ENCODE measurements at places on chromosomes 16 and 17.

GRCh38 chr16:81527477-81528178, 83.0 kb downstream of the CMIP start:
- no peak for DNase-seq

DNA sequence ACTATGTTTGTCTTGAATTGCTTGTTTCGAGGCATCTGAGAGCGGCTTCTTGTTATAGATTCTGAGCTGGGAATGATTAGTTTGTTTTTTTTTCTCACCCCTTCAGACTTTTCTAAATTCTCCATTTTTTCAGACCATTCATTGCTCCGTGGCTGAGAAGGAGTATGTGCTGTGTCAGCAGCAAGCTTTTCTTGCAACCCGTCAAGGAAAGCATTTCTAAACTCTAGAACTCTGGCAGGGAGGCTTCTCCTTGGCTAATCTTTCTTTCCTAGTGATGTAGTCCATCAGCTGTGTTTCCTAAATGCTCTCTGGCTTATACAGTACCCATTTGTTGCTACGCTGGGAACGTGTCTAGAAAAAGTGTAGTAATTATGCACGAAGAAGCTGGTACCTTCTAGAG, 133.5 kb downstream of the FTO start:
- no peak for DNase-seq

- DNase-seq = no peak
Observed at GRCh38 chr16:1308036-1308976, 1.1 kb upstream of the UBE2I start.

DNA sequence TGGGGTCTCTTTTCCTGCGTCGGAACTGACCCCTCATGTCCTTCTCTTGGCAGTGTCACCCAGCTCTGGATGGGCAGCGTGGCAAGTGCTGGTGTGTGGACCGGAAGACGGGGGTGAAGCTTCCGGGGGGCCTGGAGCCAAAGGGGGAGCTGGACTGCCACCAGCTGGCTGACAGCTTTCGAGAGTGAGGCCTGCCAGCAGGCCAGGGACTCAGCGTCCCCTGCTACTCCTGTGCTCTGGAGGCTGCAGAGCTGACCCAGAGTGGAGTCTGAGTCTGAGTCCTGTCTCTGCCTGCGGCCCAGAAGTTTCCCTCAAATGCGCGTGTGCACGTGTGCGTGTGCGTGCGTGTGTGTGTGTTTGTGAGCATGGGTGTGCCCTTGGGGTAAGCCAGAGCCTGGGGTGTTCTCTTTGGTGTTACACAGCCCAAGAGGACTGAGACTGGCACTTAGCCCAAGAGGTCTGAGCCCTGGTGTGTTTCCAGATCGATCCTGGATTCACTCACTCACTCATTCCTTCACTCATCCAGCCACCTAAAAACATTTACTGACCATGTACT, 13.2 kb downstream of the IGFBP4 start:
- no peak for DNase-seq

DNA sequence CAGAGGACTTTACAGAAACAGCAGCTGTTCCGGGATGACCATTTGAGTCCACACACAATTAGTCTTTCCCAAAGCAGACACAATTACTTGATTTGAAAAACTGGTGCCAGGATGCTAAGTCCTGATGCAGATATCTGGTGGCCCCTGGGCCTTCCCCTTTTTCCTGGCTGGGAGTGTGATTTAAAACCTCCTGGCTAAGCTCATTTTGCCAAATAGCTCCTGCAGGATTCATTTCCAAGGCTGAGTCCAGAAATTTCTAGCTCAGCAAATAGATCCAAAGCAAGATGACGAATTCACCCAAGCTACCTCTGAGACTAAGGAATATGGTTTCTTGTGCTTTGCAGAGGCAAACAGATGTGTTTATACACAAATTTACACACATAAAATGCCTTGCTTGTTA, 422.2 kb downstream of the CA10 start:
- DNase-seq = no peak

DNA sequence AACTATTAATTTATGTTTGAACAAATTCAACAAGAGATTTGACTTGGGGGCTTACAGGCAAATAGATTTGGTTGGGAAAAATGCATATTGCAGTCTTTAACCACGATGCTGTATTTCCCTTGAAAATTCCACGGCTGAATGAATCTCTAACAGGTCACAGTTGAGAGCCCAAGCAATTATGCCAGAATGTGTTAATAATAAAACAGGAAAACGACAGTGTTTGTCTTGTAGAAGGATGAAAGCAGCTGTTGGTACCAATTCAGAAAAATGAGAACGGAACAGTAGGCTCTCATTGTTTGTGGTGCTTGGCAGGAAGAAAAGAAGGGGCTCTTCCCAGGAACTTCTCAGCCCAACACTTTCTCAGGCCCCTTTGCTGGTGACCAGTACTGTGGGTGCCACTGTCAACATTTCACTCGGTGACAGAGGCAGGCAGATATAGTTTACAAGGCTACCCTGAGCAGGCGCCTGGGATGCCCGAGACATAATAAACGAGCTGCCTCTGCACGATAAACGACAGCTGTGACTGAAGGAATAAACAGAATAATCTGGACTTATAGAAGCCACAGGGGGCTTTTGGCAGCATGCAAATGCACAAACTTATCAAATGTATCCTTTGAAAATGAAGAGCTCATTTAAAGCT, 387.1 kb downstream of the HS3ST4 start:
- no peak for DNase-seq

DNA sequence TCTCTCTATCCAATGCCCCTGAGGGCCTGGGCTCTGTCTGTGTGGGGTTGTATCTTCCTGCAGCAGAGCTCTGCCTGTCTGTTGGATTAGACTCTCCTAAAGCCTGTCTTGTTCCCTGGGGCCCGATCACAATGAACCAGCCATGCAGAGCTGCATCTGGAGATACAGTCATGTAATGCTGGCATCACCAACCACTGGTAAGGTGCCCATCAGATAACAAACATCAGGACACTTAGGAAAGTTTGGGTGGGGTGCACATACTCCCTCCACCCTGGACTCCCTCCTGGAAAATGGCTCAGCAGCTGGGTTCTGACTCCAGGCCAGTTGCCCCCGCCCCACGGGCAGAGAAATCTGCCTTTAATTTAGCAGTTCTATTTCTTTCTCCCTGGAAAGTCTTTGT, 61.3 kb upstream of the BRD7 start:
- DNase-seq = no peak

- peak; percentile 63 for DNase-seq
Observed at GRCh38 chr16:50259334-50260205, 6.8 kb upstream of the ADCY7 start.

DNA sequence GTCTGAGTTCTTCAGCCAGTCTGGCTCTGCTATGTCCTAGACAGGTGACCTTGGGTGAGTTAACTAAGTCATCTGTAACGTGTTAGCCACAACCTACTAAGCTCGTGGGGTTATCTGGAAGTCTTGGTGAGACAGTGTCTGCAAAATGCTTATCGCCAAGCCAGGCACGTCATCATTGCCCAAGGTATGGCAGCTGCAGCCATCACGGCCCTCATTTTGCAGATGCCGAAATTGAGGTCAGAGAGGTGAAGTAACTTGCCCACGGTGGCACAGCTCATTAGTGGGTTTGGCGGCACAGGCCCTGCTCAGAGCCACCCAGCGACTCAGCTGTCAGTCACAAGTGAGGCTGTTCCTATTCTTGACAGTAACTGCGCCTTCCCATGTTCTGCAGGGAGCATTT, 79.8 kb downstream of the CMIP start:
- no peak for DNase-seq

GRCh38 chr17:63275318-63275970, 170.7 kb downstream of the CYB561 start:
- DNase-seq = peak; percentile 89

- peak; percentile 57 for DNase-seq
Observed at GRCh38 chr17:13365331-13365730, 236.4 kb downstream of the HS3ST3A1 start.

DNA sequence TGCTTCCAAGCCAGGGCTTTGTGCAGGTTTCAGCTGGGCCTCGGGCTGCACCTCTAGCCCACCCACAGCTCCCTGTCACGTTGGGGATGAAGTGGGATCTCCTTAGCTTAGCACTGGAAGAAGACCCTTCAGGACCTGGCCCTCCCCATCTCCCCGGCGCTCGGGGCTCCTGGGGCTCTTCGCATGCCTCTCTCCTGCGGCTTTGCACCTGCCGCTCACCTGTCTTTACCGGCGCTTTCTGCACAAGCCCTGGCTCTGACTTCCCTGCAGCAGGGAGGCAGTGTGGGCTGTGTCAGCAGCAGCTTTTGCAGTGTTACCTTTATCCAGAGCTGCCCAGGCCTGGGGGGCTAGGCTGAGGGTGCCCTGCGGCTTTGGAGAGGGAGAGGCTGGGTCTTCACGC, 52.3 kb downstream of the NT5M start:
- no peak for DNase-seq

- DNase-seq = no peak
Observed at GRCh38 chr16:57742543-57742942, 7.0 kb downstream of the KATNB1 start.

GRCh38 chr17:81567191-81567590, 15.0 kb upstream of the FAAP100 start:
- DNase-seq = no peak

DNA sequence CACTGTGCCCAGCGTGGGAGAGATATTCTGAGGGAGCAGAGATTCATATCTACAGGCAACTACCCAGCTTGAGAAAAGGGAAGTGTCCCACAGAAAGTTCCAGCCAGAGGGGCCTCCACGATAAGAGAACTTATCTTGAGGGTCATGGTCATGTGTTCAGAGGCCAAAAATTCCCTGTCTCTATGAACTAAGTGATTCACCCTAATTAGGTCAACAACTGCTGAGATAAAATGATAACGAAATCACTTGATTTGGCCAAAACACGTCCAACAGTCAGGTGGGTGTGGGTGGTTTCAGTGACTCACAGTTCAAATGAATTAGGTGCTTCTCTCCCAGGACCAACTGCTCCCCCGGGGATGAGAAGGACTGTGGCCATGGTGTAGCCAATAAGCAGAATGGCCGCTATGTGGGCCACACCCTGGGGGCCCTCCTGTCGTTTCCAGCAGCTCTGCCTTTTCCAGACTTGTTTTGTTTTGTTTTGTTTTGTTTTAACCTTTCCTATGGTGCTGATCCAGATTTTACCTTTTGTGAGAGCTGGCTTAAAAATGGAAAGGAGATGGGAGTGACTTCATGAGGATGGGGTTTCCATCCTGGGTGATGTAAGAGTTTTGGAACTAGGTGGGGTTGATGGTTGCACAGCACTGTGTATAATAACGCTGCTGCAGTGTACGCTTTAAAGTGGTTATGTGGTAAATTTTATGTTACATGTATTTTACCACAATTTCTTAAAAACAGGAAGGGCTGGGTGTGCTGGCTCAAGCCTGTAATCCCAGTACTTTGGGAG, 8.7 kb downstream of the DNAI2 start:
- DNase-seq = no peak

DNA sequence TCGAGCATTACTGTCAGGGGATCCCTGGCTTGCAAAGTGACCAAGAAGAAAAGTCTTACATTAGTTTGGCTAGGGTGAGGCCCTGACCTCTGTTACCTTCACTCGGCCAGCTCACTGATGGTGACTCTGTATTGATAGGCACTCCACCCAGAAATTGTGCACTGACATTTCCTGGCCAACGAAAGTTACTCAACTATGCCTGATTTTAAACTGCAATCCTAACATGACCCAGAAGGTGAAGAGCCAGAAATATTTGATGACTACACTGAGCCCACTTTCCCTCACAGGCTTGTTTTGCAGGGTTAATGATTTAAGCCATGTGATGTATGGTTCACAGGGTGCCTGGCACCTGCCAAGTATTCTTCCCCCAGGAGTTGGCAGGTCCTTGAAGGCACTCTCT, 208.2 kb upstream of the MAF start:
- DNase-seq = no peak

DNA sequence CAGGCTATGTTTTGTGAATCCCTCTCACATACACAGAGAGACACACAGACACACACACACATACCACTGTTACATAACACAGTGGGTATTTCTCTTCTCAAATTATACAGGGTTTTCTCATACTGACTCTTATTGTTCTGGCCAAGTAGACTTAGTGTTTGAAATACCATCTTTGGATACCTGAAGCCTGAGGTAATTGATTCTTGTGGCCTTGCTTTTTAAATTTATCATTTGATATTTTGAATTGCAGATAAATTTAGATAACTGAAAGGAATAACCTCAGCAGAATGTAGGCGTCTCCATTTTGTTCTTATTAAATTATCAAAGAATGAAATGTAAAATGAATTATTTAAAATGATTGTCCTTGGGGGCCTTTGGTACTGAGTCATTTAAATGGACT, 223.8 kb downstream of the LGALS9B start:
- no peak for DNase-seq

GRCh38 chr17:66268247-66268927, 34.0 kb upstream of the PRKCA start:
- peak; percentile 78 for DNase-seq

- peak; percentile 62 for DNase-seq
Observed at GRCh38 chr17:68613739-68614298, 12.7 kb upstream of the FAM20A start.

GRCh38 chr17:14737984-14738651, 437.2 kb downstream of the HS3ST3B1 start:
- DNase-seq = peak; percentile 91

DNA sequence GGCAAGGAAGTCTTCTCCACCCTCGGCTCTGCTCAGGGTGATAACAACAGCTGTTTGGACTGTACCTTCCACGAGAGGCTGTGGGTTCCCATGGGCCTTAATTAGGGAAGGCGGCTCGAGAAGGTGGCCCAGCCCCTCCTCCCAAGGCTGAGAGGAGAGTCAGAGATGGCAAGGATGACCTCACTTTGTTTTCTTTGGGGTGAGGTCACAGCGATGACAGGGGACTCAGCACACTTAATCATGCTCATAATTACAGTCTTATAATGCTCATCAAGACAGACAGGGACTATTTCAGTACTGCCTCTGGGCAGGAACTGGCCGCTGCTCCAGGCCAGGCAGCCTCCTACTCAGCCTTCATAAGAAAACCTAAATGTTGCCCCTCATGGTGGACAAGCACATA, 19.7 kb downstream of the WFDC1 start:
- no peak for DNase-seq

DNA sequence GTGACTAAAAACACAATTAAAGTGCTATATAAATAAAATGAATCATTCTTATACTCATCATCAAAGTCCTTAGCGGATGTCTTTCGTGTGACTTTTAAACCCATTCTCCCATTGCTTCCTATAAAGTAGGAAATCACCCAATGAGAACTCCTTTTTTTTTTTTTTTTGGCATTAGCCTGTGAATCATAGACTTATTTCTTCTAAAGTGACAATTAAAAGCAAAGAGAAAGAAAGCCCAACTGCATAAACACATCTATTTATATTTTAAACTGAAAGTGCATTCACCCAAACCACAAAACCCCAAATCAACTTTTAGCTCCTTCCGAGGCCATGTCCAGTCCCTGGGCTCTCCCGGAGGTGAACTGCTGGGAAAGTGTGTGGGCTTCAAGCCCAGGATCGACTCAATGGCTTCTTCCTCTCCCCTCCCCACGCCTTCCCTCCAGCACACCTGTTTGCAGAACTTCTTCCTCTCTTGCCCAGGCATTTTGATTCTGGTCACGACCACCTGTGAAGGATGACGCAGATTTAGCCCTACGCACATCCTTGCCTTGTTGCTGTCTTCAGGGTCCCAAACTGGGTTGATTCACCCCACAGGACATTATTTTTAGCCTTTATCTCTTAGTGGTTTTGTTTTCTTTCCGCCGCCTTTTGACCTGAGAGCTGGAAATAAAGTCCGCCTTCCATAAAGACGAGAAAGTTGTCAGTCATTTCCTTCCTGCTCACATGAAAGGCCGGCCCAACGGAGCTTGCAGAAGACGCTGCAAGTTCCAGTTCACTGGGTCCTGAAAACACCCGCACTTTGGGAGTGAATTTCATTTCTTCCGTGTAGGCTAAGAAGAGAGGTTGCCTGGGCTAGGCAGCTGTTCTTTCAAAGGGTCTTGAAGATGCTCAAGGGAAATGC, 166.8 kb downstream of the MAP2K6 start:
- DNase-seq = no peak
